Kidney (tissue), 22 donors: ENCODE measurements at places on chromosomes 11 and 22. TPM values are rescaled to one million over a fixed set of nuclear protein-coding genes. Genes with fewer than 3 reads are reported as not detected.

KBTBD4 gene
- total RNA-seq: 20.1 TPM

KRTAP5-8 gene
- 0.35 TPM for total RNA-seq

JAM3 gene
- 19.5 TPM for total RNA-seq

PTPRCAP gene
- total RNA-seq: 20.3 TPM

OR10A2 gene
- not detected for total RNA-seq

SYNGR1 gene
- total RNA-seq: 21.5 TPM

CD6 gene
- total RNA-seq: 6.7 TPM

CFAP300 gene
- 8.2 TPM for total RNA-seq

YPEL1 gene
- total RNA-seq: 6.1 TPM

- H3K4me1 ChIP-seq: peaks cover 44% of the 10 kb centered on the region
- H3K36me3 ChIP-seq: no peaks in the 10 kb centered on the region
- no peak overlapping the region for H3K4me3 ChIP-seq
- peak overlapping the region; percentile 2 for H3K27ac ChIP-seq
- H3K27me3 ChIP-seq: no peaks in the 10 kb centered on the region
- DNase-seq: peak; percentile 53
These were observed 166.0 kb upstream of the RASSF10 start for GRCh38 chr11:12842933-12843636.

DNA sequence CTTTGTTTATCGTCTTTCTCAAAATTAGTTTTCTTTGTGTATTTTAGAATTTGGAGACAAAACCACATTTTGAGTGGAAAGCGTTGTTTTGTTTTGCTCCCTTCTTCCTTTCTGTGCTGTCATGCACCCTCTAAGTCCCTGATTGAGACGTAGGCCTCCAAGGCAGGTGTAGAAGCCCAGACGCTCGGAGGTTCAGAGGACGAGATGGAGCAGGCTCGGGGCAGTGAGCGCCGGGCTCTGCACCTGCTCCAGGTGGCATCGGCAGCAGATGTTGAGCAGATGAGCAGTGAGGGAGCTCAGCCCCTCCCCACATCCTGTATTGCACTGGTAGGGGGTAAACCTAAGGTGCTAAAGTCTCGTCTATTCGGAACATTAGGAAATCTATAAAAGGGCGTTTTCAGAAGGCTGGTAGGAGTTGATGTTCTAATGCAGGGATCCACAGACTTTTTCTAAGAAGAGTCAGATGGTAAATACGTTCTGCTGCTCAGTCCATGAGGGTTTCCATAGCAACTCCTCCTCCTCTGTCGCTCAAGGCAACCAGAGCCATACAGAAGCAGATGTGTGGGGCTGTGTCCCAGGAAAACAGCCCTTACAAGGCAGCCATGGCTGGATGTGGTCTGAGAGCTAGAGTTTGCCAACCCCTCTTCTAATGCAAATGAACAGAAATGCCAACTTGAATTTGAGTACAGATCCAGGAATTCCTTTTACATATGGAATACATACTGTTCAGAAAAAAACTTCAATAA lies 724.2 kb downstream of the BRD1 start:
- no peaks in the 10 kb centered on the region for H3K36me3 ChIP-seq
- H3K27ac ChIP-seq: no peak overlapping the region
- no peak overlapping the region for H3K4me3 ChIP-seq
- peaks cover 2% of the 10 kb centered on the region for H3K27me3 ChIP-seq
- no peak for DNase-seq

GRCh38 chr11:58647866-58648265 lies 25.4 kb downstream of the CNTF start:
- no peaks in the 10 kb centered on the region for H3K4me1 ChIP-seq
- H3K27ac ChIP-seq: no peak overlapping the region
- H3K36me3 ChIP-seq: no peaks in the 10 kb centered on the region
- no peak for DNase-seq
- no peaks in the 10 kb centered on the region for H3K27me3 ChIP-seq
- H3K4me3 ChIP-seq: no peak overlapping the region

GRCh38 chr11:66386171-66387069 lies 14.9 kb upstream of the SLC29A2 start:
- DNase-seq: peak; percentile 91
- H3K4me3 ChIP-seq: peak overlapping the region; percentile 39
- no peaks in the 10 kb centered on the region for H3K36me3 ChIP-seq
- no peaks in the 10 kb centered on the region for H3K4me1 ChIP-seq

DNA sequence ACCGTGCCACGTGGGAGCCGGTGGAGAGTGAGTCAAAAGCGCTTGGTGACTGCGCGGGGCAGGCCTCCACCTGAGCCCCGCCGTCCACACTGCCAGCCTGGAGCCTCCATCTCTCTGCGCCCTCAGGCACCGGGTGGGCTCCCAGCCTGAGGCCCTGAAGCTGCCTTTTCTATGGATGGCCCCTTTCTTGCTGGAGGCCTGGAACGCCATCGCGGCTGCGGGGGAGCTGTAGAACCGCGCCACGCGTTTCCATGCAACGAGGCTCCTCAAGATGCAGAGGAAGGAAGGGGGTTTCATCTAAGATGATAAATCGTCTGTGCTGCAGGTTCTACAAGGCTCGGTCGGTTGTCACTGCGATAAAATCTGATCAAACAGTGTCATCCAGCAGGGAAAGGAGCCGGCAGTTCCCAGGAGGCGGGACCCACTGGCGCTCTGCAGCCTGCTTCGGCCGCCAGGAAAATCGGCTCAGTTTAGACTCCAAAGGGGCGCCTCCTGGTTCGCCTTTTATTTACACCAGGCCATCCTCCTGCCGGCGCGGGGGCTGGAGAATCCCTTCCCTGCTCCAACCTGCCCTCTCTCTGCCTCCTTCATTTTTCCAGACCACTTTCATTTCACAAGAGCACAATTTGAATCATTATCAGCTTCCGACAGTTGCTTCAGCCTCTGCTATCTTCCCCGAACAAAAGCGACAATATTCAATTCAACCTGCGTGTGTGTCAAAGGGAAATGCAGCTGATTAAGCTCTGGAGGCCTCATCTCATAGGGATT lies 624.4 kb downstream of the BRD1 start:
- no peaks in the 10 kb centered on the region for H3K36me3 ChIP-seq
- H3K4me3 ChIP-seq: no peak overlapping the region
- H3K27me3 ChIP-seq: peaks cover 1% of the 10 kb centered on the region
- H3K27ac ChIP-seq: no peak overlapping the region

- peaks cover 3% of the 10 kb centered on the region for H3K4me1 ChIP-seq
- H3K4me3 ChIP-seq: no peak overlapping the region
- no peaks in the 10 kb centered on the region for H3K27me3 ChIP-seq
- H3K36me3 ChIP-seq: peaks cover 4% of the 10 kb centered on the region
- no peak overlapping the region for H3K27ac ChIP-seq
- no peak for DNase-seq
These were observed 52.5 kb downstream of the NECTIN1 start for GRCh38 chr11:119676461-119677020.

DNA sequence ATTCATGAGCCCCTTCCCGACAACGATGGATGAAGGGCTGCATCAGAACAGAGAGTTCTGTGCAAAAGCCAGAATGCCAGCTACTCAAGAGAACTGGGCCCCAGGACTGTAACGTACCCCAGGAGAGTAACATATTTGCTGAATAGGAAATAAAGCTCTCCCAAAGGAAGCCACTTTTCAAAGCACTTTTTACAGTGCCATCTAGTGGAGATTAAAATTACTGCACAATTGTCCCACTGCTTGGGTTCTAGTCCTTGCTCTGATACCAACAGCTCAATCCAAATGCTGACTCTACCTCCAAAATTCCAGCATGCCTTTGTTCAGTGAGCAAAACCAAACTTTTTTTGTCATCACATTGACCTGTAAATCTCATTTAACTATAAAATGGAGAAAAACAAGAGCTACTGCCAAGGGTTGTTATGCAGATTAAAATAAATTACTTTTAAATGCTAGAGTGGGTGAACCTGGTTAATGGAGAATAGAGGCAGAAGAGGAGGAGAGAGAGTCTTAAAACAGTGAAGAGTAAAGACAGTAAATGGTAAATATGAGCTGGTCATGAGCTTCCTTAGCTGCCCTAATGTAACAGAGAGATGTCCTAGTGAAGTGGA lies 87.6 kb upstream of the FSHB start:
- DNase-seq: no peak
- H3K36me3 ChIP-seq: no peaks in the 10 kb centered on the region
- no peaks in the 10 kb centered on the region for H3K4me1 ChIP-seq
- no peak overlapping the region for H3K27ac ChIP-seq

GRCh38 chr11:7520981-7521487 lies 7.2 kb downstream of the PPFIBP2 start:
- no peaks in the 10 kb centered on the region for H3K27me3 ChIP-seq
- H3K27ac ChIP-seq: no peak overlapping the region
- H3K4me1 ChIP-seq: peaks cover 20% of the 10 kb centered on the region
- H3K36me3 ChIP-seq: no peaks in the 10 kb centered on the region

DNA sequence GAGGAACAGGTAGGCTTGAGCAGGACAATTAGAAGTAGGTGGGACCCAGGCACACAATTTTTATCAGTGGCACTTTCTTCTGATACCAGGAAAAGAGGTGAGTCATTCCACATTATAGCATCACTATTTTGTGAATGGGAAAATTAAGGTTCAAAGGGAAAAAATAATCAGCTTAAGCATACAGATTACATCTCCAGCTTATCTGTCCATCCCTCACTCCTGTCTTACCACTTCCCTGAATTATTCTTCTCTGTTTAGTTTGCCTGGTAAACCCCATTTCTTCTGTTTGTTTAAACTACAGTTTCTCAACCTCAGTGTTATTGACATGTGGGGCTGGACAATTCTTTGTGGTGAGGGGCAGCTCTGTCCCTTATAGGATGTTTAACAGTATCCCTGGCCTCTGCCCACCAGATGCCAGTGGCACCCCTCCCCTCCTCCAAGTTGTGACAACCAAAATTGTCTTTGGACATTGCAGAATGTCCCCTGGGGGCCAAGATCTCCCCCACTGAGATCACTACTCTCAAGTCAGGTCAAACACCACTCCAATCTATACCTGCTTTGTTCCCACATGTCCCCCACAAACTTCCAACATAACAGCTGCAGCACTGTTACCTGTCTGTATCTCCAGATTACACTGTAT lies 8.5 kb upstream of the XBP1 start:
- no peaks in the 10 kb centered on the region for H3K36me3 ChIP-seq
- no peak for DNase-seq
- no peak overlapping the region for H3K27ac ChIP-seq
- no peaks in the 10 kb centered on the region for H3K27me3 ChIP-seq
- no peak overlapping the region for H3K4me3 ChIP-seq

- H3K36me3 ChIP-seq: no peaks in the 10 kb centered on the region
- no peak overlapping the region for H3K4me3 ChIP-seq
- H3K27me3 ChIP-seq: no peaks in the 10 kb centered on the region
- peak; percentile 54 for DNase-seq
- no peak overlapping the region for H3K27ac ChIP-seq
These were observed 11.6 kb downstream of the PRR33 start for GRCh38 chr11:1879941-1880720.

DNA sequence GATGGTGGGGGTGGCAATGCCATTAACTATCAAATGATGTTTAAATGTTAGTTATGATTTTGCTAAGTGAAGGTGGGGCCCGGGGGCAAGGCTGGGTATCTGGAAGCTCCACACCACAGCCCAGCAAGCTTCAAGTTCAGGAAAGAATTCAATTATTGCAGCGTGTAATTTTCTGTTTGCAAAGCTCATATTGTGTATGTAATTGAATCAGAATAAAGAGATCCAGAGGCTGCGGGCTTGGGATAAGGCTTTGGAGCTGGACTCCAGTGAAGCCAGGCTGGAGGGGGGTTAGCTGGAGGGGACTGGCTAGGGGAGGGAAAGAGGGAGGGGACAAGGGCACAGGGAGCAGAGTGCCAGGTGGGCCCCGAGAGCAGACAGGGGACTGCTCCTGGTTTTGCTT lies 557.1 kb upstream of the CADM1 start:
- DNase-seq: no peak
- H3K4me3 ChIP-seq: no peak overlapping the region
- H3K27ac ChIP-seq: no peak overlapping the region
- H3K36me3 ChIP-seq: no peaks in the 10 kb centered on the region
- no peaks in the 10 kb centered on the region for H3K4me1 ChIP-seq
- no peaks in the 10 kb centered on the region for H3K27me3 ChIP-seq

DNA sequence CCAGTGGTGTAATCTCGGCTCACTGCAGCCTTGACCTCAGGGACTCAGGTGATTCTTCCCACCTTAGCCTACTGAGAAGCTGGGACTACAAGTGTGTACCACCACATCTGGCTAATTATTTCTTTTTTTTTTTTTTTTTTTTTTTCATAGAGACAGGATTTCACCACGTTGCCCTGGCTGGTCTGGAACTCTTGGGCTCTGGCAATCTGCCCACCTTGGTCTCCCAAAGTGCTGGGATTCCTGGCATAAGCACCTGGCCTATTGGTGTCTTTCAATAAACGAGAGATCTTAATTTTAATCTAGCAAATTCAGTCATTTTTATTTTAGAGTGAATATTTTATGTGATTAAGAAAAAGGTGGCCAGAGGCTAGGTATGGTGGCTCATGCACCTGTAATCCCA lies 40.1 kb downstream of the DGCR2 start:
- no peak overlapping the region for H3K4me3 ChIP-seq
- H3K36me3 ChIP-seq: no peaks in the 10 kb centered on the region
- H3K27ac ChIP-seq: no peak overlapping the region

DNA sequence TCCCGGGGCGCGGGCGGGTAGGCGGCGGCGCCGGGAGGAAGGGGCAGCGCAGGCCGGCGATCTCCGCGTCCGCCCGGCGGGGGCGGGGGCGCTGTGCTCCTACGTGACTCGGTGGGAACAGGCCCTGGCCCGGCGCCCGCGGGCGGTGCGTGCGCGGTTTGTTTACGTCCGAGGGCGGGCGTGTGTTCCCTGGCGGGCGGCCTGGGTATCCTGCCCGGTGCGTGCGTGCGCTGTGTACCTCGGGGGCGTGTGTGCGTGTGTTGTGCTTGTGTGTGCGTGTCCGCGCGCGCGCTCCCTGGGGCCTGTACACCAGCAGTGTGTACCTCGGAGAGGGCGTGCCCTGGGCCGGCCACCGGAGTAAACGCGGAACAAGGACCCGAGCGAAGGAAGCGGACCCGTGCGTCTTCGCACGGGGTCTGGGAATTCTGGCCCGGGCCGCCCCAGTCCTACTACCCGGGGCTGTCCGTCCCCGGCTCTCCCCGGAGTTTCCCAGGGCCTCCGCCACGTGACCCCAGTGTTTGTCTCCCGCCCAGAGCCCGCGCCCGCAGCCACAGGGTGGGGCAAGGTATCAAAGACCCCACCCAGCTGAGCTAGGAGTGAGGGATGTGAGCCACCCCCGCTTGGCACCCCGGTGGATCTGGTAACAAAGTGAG lies 769 bp downstream of the MAFF start:
- no peaks in the 10 kb centered on the region for H3K36me3 ChIP-seq
- peak overlapping the region; percentile 86 for H3K4me3 ChIP-seq
- H3K27ac ChIP-seq: peak overlapping the region; percentile 97
- peak; percentile 87 for DNase-seq
- H3K4me1 ChIP-seq: peaks cover 18% of the 10 kb centered on the region
- H3K27me3 ChIP-seq: no peaks in the 10 kb centered on the region
